ENCODE measurements at places on chromosomes 11 and 22. TPM values are rescaled to one million over a fixed set of nuclear protein-coding genes. Genes with fewer than 3 reads are reported as not detected.
A peak's percentile ranks its signal among the peaks of the same experiment; 100 is the strongest.

The MGAT3 gene
- total RNA-seq: not detected

The UQCC3 gene
- 19.6 TPM for total RNA-seq

The BEST1 gene
- 0.10 TPM for total RNA-seq

The SCUBE2 gene
- 0.88 TPM for total RNA-seq

The XRRA1 gene
- 14.9 TPM for total RNA-seq

The HTR3A gene
- total RNA-seq: not detected

The ANO1 gene
- 7.5 TPM for total RNA-seq

The DPAGT1 gene
- 44.0 TPM for total RNA-seq

- DNase-seq: peak; percentile 89
Observed at GRCh38 chr22:47154621-47155081, 392.2 kb downstream of the TBC1D22A start.

DNA sequence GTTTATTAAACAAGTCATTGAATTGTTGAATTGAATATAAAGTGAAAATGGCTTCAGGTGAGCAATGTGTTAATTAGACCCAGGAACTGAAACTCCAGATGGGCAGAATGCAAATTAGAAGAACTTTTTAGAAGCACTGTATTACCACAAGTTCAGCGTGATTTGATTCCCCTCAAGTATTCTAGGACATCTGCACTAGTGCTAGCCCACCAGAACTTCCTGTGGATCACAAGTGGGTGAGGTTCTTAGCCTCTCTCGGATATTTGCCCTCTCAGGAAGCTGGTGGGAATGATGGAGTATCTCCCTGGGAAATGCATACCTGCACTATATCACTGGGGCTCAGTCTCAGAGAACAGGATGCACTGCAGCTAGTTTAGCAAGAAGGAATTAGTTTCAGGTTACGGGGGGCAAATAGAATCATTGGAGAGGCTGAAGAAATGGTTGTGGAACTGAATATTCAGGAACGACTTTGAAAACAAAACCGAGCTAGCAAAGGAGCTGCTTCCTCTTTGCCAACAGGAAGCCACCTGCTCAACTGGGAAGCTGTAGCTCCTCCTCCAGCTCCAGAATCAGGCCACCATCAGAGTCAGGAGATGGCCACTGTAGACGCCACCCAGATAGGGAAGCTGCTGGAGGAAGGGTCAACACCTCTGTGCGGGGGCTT is 74.3 kb downstream of the DHCR7 start:
- no peak for DNase-seq

DNA sequence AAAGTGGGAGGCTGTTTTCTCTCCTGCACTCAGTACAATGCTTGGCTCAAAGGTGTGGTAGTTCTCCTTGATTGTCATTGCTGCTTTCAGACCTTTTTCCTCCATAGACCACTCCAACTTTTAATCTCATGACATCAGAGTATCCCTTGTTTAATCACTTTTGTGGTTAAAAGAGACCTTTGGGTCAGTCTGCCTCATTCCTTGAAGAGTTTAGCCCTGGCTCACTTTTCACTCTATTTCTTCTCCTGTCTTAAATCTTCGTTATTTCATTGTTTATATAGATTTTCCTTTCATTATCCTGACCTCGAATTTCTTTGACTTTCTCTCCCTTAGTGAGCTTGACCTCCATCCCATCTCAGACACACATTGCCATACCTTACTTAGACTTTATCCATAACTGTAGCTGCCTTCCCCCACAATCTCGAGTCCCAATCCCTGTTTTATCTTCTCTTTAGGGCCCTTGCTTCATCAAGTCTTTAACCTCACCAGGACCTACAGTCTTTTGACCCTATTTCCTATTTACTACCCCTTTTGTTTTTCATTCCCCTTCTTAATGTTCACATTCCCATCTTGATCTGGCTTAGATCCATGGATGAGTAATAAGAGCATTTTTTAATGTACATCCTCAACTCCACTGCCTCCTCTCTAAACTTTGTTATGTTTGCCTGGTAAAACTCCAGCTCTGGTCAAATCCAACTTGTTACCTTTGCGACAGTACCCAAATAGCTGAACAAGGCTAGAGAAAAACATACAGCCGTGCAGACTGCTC is 9.5 kb downstream of the ATXN10 start:
- DNase-seq: peak; percentile 54

- DNase-seq: peak; percentile 75
Observed at GRCh38 chr11:62593434-62594044, 2.2 kb upstream of the TUT1 start.

- peak; percentile 93 for DNase-seq
Observed at GRCh38 chr11:11463405-11463804, 110.4 kb upstream of the CSNK2A3 start.

DNA sequence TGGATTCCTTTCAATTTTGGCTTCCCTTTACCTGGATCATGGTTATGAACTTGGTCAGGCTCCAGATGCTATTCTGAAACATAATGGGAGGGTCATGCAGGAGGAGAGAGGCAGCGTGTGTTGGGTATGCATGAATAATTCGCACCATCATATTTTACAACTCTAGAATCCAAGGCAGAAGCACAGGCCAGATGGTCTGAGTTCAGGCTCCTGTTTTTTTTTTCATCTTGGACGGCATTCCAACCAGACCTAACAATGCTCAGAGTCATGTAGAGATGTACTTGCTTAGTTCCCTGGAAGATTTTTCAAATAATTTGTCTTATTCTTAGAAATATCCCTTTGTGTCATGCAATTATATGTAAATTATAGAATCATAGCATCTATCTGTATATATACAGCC is 393.5 kb downstream of the JRKL start:
- DNase-seq: no peak

DNA sequence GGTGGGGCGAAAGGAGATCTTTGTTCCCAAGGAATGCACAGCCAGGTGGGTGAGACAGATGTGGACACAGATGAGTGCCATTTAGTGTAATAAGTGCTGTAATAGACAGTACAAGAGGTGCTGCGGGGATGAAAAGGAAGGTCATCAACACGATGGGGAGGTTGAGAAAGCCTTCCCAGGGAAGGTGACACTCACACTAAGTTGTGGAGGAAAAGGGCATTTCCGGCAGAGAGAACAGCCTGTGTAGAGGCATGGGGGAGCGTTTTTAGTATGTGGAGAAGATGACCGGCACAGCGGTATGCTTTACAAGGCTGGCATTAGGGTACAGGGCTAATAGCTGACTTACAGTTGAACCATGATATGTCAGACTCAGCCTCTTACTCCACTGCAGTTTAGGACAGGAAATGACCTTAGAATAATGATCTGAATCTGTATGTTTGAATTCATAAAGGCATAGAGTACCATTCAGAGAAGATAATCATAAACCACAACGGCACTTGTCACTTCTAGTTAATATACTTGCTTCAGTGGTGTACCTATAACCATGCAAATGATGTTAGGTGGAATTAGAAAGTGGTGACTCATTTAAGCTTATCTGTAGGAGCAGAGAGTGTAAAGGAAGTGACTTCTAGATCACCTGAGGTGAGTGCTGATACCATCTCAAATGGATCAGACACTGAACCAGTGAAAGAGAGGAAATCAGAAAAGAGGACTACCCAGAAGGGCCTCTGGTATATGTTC is 60.6 kb downstream of the FAM83F start:
- no peak for DNase-seq

DNA sequence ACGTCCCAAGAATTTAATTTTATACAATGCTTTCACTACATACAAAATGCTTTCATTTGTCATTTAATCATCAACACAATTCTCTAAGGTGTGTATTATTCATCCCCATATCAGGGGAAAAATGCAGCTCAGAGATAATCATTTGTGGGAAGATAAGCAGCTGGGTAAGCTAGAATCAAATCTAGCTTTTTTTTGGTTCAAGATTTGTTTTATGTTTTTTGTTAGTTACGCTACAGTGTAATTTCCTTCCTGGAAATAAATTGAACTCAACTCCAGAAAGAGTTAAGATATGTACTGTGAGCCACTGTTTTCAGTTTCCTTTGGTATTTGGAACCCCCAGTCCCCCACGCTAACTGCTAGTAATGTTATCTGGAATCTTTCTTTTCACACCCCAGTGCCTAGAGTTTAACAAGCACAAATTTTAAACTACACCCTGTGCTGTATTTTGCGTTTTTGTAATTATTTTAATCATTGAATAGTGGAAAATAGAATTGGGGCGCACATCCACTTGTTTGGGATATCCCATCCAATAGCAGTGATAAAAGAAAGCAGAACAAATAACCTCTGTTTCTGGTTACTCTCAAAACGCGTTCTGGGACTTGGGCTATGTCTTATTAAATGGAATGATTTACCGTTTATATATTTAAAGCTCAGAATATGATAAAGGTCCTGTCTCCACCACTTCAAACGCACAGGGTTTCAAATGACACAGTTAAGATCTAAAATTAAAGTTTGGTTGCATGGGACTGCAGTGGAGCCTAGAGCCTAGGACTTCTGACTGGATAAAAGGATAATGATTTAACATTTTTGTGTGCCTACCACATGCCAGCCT is 2.1 kb upstream of the HSPA8 start:
- DNase-seq: no peak

- peak; percentile 1 for DNase-seq
Observed at GRCh38 chr11:93494357-93494756, 48.8 kb downstream of the SMCO4 start.

- no peak for DNase-seq
Observed at GRCh38 chr22:19721330-19722177, 1.8 kb upstream of the GP1BB start.

GRCh38 chr11:78806214-78807004 is 231.7 kb upstream of the NARS2 start:
- peak; percentile 82 for DNase-seq
